Frontal cortex (tissue), 4 donors: ENCODE measurements at places on chromosomes 6 and 20.

DNA sequence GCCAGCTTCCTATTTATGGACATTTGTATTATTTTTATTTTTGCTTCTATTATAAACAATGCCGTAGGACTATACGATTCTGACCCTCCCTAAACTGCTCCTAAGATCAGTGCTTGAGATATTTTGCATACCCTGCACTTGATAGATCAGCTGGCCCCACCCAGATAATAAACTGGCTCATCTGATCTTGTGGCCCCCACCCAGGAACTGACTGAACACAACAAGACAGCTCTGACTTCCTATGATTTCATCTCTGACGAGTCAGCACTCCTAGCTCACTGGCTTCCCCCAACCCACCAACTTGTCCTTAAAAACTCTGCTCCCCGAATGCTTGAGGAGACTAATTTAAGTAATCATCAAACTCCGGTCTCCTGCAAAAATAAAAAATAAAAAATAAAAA lies 34.9 kb upstream of the TFAP2A start:
- DNase-seq, result no peak

DNA sequence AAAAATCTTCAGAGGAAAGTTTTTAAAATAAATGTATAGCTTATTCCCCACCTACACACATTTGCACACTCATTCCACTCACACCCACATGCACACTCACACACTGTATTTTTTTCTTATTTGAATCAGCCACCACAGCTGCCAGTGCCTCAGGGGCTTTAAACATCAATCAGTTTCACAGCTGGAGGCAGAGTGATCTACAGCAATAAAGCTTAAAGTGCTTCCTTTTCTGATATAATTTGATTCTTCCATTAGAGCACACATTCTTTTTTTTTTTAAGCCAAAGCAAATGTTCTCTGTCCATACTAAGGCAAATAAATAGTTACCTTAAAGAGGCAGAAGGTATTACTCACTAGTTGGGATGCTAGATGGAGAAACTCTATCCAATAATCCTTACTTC lies 498.8 kb upstream of the POU3F2 start:
- DNase-seq, result no peak

GRCh38 chr20:8678098-8678776 lies 390.6 kb upstream of the PLCB4 start:
- no peak for DNase-seq

DNA sequence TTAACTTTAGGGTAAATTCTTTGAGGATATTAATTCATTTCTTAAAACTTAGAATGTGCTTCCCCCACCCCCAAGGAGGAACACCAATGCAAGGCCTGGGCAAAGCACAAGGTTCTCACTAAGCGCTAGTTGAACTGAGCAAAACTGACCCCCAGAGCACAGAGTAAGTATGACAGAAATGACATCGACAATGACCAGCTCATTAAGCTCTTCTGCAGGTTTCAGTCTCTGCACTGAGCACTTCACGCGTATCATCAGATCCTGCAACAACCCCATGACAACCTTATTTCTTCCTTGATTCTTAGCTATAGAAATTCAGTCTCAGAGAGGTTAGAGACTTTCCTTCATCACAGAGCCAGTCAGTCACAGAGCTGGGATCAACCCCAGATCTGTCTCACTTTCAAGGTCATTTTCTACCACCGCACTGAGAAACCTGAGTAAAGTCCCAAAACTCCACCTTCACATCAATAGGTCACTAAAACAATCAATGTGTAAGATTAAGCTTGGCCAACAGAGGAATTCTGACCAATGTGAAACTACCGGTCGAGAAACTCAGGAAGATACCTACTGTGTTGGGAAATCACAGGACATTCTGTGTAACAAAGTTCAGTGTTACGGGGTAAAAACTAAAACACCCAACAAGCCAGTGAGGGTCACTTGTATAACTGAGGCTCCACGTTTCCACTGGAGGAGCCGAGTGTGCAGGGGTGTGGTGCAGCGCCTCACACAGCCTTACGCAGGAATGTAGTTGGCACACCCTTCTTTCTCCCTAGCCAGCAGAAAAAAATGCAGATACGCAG lies 129.0 kb upstream of the FOXQ1 start:
- DNase-seq, result no peak

DNA sequence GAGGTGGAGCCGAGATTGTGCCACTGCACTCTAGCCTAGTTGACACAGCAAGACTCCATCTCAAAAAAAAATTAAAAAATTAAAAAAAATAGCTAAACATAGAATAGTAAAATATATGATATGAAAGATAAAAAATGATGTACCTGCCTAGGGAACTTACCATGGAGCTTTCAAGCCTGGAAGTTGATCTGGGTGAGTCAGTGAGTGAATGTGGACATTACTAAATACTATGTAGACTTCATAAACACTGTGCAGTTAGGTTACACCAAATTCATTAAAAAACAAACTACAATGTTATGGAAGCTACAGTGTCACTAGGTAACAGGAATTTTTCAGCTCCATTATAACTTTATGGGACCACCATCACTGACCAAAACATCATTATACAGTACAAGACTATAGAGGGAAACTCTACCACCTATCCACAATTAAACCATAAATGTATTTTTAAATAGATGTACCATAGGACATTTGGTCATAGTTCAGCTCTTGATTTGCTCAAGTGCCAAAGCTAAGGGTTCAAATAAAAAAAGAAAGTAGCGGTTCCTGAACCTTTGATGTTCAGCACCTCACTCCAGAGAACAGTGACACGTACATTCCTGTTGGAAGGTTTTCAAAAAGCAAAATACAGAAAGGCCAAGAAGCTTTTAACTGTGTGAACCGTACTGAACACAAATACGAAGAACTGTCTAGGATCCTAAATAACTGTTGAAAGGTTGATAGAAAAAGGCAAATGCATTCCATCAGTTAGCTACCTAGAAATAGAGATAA lies 52.4 kb upstream of the SPDEF start:
- DNase-seq, result no peak

DNA sequence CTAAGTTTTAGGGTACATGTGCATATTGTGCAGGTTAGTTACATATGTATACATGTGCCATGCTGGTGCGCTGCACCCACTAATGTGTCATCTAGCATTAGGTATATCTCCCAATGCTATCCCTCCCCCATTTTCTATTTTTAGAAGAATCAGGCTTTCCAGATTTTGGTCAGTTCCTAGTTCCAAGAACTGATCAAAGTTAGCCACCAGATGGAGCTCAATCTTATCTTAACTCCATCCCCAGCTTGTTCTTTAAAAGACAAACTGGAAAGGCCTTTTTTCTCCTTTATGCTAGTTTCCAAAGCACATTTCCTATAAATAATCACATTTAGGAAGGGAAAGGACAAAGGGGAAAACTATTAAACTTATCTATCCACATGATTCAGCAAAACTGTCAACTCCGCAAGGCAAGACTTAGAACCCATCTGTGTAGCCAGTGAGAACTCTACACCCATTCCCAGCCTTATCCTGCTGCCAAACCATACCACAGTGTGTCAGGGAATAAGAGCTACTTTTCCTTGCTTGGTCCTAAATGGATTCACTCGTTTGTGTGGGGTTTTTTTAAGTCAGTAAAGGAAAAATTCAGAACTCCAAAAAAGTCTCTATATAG lies 22.8 kb upstream of the KHDC1 start:
- no peak for DNase-seq

DNA sequence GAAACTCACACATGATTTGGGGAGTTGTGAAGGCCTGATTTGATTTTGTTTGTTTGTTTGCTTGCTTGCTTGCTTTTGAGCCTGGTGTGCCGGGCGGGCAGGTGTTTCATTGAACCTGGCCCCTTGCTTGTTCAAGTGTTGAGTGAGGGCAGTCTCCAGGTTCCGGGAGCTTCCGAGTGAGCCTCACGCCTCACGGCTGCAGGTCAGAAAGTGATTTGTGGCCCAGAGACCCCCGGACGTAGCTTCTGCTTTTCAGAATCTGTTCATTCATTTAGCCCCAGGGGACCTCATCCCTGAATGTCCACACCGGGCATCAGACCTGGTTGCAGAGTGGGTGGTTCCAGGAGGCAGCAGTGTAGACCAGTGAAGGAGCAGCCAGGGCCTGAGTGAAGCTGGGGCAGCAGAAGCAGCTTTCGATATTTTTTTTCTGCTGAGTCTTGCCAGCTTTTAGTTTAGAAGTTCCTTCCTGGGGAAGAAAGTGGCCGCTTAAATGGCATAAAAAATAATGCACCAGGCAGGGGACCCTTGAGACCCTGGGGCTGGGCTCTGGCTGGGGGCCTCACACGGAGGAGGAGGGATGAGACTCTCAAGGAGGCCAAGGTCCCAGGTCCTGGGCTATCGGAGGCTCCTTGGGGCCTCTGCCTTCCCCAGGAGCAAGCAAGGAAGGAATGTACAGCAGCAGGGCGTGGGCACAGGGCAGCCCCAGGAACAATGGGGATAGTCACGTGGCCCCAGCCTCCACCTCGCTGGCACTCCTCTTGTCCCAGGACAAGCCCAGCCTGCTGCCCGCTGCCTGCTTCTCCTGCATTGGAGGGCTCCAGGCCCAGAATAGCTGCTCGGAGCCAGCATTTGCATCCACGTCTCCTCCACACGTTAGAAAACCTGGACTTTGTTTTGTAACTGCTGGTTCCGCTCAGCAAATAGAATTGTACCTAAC lies 89.2 kb upstream of the BHLHE23 start:
- DNase-seq, result no peak

DNA sequence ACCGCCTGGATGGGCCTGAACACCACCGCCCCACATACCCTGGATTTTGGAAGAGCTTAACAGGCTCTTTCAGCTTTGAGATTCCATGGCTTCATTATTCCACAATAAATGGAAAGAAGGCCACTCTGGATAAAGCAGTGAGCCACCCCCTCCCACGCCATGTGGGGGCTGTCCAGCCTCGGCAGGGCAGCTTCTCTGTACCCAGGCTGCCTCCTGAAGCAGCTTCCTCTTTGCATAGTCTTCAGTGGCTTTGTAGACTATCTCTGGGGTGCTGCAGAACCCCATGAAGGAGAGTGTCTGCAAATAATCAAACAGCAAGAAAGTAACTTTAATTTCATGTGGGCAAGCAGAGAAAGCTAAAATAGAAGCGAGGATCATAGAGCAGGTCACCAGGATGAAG lies 96.6 kb upstream of the NXT1 start:
- no peak for DNase-seq

DNA sequence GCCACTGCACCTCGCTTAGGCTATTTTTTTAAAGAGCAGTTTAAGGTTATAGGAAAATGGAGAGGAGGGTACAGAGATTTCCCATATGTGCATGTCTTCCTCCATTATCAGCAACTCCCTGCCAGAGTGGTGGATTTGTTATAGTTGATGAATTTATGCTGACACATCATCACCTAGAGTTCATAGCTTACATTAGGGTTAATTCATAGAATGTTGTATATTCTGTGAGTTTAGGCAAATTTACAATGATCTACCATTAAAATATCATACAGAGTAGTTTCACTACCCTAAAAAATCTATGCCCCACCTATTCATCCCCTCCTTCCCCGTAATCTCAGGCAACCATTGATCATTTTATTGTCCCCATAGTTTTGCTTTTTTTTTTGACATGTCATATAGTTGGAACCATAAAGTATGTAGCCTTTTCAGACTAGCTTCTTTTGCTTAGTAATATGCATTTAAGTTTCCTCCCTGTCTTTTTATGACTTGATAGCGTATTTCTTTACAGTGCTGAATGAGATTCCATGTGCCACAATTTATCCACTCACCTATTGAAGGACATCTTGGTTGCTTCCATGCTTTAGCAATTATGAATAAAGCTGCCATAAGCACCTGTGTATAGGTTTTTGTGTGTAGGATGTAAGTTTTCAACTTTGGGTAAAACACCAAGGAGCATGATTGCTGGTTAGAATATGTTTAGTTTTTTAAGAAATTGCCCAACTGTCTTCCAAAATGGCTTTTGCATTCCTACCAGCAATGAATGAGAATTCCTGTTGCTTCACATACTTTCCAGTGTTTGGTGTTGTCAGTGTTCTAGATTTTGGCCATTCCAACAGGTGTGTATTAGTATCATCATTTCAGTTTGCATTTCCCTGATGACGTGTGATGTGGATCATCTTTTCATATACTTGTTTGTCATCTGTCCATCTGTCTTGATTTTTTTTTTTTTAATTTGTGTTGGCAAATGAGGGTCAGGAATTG lies 60.2 kb downstream of the NCOA3 start:
- DNase-seq, result no peak
